Central memory CD8-positive, alpha-beta T cell (primary cell): ENCODE measurements at places on chromosomes 16 and 17.
A peak's percentile ranks its signal among the peaks of the same experiment; 100 is the strongest.

DNA sequence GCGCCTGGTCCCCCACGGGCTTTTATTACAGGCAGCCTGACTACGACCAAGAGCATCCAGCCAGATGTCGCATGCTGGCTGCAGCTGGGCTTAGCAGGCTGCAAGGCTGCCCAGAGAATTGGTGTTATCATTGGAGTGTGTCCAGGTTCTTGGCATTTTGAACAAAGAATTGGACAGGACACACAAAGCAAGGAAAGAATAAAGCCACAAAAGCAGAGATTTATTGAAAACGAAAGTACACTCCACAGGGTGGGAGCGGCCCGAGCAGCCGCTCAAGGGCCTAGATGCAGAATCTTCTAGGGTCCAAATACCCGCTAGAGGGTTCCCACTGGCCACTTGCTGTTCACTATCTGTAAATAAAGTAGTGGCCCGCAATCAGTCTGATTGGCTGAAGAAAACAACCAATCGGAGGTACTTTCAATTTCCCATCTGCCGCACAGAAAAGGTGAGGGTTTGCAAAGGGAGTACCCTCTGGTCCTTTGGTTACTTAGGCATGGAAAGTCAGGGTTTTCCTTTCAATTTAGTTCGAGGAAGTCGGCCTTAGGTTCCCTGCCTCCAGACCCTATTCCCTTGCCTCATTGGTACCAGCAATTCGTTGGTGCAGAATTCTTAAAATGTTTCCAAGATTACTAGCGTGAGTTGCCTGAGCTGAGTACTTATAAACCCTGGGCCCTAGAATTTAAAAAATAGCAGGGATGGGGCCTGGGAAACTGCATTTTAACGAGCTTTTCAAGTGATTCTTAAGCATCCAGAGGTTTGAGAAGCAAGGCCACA is 38.5 kb upstream of the CNEP1R1 start:
- no peak for DNase-seq

GRCh38 chr17:20092261-20092867 is 83.2 kb downstream of the SPECC1 start:
- no peak for DNase-seq

DNA sequence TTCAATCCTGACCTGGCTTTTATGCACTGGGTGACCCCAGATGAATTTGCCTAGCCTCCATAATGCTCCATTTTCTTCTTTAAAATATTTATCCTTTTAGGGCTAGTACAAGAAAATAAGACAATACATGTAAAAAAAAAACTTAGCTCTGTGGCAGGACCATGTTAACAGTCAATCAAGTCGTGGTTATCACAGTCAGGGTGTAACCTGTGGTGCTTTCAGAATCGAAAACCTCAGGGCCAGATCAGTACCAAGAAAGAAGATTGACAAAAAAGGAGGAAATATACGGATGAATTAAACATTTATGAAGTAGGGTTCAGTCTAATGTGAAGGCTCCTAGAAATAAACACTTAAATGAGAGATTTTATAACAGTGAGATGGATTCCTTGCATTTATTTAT is 347.2 kb upstream of the MAF start:
- DNase-seq, result no peak

DNA sequence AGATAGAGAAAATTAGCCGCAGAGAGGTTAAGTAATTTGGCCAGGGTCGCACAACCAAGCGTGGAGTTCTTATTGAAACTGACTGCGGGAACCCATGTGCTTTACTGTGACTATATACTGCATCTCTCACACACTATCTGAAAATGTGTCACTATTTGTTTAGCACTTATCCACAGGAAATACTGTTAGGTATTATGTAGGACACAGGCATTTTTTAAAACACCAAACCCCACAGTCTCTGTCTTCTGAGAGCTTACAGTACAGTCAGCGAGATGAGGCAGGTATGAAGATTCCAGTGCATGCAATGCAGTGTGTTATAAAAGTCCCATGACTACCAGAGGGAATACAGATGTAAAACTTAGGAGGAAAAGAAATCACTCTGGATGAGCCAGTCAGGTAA is 11.3 kb downstream of the RBL2 start:
- DNase-seq, result no peak

DNA sequence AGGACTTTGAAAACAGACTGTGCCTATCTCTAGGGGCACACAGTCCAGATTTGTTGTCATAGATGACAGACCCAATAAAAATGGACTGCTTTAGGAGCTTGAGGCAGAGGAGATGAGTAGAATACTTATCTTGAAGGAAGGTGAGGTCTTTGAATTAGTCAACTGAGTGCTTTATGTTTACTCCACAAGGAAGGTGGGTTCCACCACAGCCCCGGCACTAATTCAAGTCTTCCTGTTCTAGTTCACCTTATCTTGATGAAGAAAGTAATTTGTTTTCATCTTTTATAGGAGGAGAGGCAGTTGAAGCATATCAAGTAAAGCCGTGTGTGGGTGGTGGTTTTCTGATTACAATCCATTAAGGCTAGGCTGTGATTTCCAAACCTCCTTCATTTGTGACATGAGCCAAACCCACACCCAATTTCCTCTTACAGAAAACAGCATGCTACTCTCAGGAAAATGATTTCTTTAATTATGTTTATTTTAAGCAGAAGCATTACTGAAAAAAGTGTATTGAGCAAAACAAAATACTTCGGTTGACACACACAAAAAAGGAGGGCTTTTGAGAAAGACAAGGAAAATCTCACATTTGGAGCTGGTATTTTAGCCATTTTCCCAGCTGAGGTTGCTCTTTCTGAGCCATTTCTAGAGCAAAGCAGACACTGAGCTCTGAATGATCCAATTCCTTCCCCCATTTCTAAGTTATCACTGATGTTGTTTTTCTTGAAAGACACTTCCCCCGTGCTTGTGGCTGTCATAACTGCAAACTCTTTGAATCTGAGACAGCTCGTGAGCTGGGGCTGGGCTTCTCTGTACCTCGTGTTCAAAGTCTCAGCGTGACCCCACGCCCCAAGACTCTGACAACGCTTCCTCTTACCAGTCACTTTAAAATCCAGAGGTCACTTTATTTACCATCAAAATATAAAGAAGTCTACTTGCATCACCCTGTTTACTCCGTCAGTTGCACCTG is 35.4 kb downstream of the CDRT15 start:
- DNase-seq, result no peak

DNA sequence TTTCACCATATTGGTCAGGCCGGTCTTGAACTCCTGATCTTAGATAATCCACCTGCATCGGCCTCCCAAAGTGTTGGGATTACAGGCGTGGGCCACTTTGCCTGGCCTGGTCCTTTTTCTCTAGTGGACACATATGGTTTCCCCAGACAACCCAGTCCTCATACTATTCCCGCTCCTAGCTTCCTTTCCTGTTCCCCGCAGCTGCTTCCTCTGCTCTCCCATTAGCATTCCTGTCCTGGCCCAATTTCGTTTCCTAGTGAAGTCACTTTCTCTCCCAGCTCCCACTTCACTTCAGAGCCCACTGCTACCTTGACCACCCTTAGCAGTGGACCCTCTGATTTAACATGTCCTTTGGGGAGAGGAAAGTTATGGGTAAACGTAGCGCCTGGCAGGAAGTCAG is 11.3 kb downstream of the KATNIP start:
- DNase-seq, result no peak

DNA sequence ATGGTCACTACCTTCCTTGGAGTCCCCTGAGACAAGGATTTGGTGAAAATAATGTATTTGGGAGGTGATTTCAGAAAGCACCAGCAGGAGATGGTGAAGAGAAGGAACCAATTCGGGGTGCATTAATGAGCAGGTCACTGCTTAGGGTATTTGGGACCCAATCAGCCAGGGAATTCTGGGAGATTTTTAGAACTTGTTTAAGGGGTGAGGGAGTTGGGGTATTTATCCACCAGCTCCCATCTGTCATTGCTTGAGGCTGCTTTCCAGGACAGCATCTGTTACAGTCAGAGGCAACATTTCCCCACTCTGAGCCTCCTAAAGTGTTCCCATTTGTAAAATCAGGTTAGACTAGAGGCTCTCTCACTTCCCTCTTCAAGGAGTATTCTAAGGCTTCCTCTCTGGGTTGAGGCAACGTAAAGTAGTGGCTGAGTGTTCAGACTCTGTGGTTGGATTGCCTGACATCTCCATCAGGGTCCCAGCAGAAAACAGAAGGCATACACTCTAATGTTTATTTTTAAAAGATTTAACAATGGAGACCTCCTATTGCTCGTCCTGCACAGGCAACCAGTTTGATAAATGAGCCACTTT is 60.9 kb downstream of the CLEC19A start:
- no peak for DNase-seq

- peak; percentile 34 for DNase-seq
These were observed 155.6 kb upstream of the PLCG2 start for GRCh38 chr16:81623365-81624102.

DNA sequence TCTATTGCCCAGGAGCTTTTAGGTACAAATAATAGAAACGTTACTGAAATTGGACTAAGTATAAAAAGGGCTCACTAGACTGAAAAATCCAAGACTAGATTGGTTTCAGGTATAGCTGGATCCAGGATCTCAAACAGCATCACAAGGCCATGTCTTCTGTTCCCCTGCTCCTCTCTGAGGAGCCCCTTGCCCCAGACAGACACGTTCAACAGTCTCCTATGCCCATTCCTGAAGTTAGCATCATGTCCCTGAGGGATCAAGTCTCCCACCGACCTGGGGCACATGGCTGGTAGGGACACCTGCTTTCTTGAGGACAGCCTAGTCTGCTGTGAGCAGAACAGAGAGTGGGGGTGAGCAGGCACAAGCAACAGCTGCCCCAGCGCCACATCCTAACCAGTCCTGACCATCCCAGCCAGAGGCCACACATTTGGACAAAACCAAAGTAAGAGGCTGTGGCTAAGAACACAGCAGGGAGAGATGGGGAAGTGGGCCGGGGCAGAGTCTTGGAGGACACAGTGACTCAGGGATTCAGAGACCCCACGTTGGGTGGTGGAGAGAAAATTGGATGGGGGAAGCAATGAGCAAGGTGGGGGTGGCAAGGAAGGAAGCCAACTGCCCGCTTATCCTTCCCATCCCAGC is 10.5 kb upstream of the MMP2 start:
- no peak for DNase-seq

- no peak for DNase-seq
These were observed 7.1 kb upstream of the LGALS3BP start for GRCh38 chr17:78986649-78987328.

DNA sequence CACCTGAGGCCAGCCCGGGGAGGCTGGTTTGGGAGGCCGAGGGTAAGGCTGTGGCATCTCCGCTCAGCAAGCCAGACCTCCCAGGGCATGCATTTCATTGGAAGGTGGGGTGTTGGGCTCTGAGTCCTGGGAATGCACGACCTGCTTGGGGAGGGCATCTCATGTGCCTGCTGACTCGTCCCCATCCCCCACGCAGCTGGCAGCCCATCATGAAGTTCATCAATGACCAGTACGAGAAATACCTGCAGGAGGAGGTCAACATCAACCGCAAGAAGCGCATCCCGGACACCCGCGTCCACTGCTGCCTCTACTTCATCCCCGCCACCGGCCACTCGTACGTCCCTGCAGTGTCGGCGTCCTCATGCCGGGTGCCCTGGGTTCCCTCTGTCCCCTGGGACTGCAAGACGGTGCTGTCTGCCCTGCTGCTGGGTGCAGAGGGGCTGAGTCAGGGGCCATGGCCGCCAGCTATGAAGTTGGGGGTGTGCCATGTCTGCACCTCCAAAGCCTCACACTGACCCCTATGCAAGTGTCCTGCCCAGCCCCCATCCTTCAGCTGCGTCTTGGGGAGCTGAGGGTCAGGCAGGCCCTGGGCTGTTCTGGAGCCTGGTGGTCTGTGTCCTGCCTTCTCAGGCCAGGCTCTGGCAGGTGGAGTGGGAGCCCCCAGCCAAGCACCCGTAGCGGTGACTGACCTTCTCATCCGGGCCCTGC is 347.9 kb downstream of the SEC14L1 start:
- DNase-seq, result no peak

GRCh38 chr16:49269201-49269600 is 12.4 kb downstream of the CBLN1 start:
- DNase-seq, result no peak

DNA sequence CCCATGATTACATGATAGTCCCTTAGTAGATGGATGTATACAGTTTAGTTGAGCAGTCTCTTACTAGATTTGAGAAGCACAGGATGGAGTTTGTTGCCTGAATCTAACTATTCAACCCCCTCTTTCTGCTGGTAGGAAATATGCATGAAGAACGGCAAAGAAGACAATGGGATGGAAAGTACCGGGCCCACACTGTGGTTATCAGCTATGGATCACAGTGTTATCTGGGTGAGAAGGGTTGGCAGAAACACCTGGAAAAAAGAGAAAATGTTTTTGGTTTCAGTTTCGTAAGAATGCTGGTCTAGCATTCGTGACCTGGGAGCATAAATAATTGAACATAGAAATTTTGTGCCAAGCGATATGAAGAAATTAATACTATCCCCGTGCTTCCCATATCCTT is 53.1 kb downstream of the ANKFN1 start:
- DNase-seq, result no peak

DNA sequence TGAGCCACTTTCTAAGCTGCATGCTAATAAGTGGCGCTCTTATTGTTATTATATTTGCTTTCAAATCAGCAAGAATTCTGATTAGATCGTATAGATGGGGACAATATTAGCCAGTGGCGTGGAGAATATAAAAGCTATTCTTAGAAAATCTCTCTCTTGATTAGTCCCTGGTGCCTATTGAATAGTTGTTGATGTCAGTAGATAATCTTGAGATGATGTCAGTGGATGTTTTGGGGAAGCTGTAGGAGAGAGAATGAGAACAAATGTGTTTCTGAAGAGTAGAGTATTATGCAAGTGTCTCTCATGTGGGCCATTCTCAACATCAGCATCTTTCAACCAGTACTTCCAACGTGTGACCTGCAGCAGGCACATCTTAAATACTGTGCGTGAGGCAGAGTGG is 445.7 kb downstream of the GRIN2A start:
- no peak for DNase-seq

DNA sequence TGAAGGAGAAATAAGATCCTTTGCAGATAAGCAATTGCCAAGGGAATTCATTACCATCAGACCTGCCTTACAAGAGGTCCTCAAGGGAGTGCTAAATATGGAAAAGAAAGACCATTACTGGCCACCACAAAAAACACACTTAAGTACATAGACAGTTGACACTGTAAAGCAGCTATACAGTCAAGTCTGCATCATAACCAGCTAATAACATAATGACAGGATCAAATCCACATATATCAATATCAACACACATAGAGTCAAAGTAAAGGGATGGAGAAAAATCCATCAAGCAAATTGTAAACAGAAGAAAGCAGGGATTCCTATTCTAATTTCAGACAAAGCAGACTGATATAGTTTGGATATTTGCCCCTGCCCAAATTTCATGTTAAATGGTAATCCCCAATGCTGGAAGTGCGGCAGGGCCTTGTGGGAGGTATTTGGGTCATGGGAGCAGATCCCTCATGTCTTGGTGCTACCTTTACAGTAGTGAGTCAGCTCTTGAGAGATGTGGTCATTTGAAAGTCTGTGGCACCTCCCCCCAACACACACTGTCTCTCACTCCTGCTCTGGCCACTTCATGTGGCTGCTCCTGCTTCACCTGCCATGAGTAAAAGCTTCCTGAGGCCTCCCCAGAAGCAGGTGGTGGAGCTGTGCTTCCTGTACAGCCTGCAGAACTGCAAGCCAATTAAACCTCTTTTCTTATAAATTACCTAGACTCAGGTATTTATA is 32.8 kb downstream of the TANC2 start:
- DNase-seq, result no peak
